Activated CD8-positive, alpha-beta T cell treated with anti-CD3 and anti-CD28 coated beads, Interleukin-2, amount 10 ng/mL, durations not matched to agents 7 days and 5 days (primary cell): ENCODE measurements at places on chromosomes 6 and 20.

GRCh38 chr20:50330504-50331313, 140.1 kb downstream of the CEBPB start:
- no peak overlapping the region for H3K27ac ChIP-seq
- H3K4me1 ChIP-seq = peaks cover 8% of the 10 kb centered on the region
- no peak overlapping the region for H3K4me3 ChIP-seq
- H3K36me3 ChIP-seq = no peaks in the 10 kb centered on the region
- DNase-seq = no peak
- H3K27me3 ChIP-seq = peaks cover 27% of the 10 kb centered on the region

DNA sequence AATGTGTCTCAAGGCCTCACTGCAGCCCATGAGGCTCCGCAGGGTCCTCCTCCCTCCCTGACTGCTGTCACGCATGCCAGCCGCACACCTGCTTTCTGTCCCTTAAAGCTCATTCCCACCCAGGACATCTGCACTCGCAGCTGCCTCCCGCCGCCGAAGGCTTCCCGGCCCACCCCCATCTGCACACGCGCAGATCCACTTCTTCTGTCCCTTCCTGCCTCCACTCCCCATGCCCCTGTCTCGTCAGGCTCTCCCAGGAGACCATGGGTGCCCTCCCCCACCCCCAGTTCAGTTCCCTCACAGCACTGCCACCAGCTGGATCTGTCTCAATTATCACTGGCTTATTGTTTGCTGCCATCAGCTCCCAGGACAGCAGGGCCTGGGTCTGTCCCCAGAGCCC, 63.0 kb downstream of the RIPOR3 start:
- no peaks in the 10 kb centered on the region for H3K27me3 ChIP-seq
- H3K4me1 ChIP-seq = no peaks in the 10 kb centered on the region
- no peak for DNase-seq
- no peaks in the 10 kb centered on the region for H3K36me3 ChIP-seq
- no peak overlapping the region for H3K27ac ChIP-seq
- no peak overlapping the region for H3K4me3 ChIP-seq

- no peaks in the 10 kb centered on the region for H3K27me3 ChIP-seq
- no peak for DNase-seq
- H3K36me3 ChIP-seq = no peaks in the 10 kb centered on the region
Observed at GRCh38 chr6:8274226-8274625, 161.1 kb downstream of the SLC35B3 start.

DNA sequence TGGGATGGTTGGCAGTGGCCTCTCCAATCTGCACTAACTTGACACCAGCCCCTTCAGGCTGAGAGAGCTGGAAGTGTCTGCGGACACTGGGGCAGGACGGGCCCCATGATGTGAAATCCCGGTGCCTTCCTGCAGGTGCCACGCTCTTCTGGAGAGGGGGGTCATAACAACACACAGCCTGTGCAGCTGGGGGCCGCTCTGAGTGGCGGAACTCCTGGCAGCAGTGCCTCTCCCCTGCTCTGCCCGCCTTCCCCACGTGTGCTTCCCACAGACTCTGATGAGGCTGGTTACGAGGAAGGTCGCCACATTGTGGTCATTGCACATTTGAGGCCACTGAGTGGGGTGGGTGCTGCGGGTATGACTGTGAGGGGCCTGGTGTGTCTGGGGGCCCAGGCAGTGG, 145.2 kb downstream of the DTNBP1 start:
- H3K4me3 ChIP-seq = no peak overlapping the region
- peaks cover 15% of the 10 kb centered on the region for H3K4me1 ChIP-seq
- no peak for DNase-seq
- no peaks in the 10 kb centered on the region for H3K27me3 ChIP-seq

- DNase-seq = no peak
- no peaks in the 10 kb centered on the region for H3K4me1 ChIP-seq
- no peak overlapping the region for H3K27ac ChIP-seq
- no peak overlapping the region for H3K4me3 ChIP-seq
- no peaks in the 10 kb centered on the region for H3K36me3 ChIP-seq
- H3K27me3 ChIP-seq = no peaks in the 10 kb centered on the region
Observed at GRCh38 chr20:10180651-10181235, 37.9 kb upstream of the SNAP25 start.
